ENCODE measurements at places on chromosomes 4 and X. TPM values are rescaled to one million over a fixed set of nuclear protein-coding genes. Genes with fewer than 3 reads are reported as not detected.

The AKAP4 gene
- under 0.01 TPM for total RNA-seq

The PCYT1B gene
- total RNA-seq = under 0.01 TPM

The SYN1 gene
- not detected for total RNA-seq

The RPGR gene
- 18.0 TPM for total RNA-seq

The ADH1B gene
- total RNA-seq = not detected

The NALF2 gene
- not detected for total RNA-seq

The COX7B2 gene
- total RNA-seq = not detected

The WDFY3 gene
- total RNA-seq = 145 TPM

The RHOXF2B gene
- not detected for total RNA-seq

The ASB11 gene
- not detected for total RNA-seq

The SRPX2 gene
- 39.4 TPM for total RNA-seq

The PRDM8 gene
- total RNA-seq = 0.65 TPM

The MAGEC2 gene
- total RNA-seq = not detected

Measured in vein endothelial cell (primary cell).